ENCODE measurements at places on chromosomes 16 and 17.

- DNase-seq, result no peak
Observed at GRCh38 chr17:53253956-53254597, 568.6 kb upstream of the KIF2B start.

- DNase-seq, result no peak
Observed at GRCh38 chr16:968620-969019, 2.2 kb downstream of the LMF1 start.

DNA sequence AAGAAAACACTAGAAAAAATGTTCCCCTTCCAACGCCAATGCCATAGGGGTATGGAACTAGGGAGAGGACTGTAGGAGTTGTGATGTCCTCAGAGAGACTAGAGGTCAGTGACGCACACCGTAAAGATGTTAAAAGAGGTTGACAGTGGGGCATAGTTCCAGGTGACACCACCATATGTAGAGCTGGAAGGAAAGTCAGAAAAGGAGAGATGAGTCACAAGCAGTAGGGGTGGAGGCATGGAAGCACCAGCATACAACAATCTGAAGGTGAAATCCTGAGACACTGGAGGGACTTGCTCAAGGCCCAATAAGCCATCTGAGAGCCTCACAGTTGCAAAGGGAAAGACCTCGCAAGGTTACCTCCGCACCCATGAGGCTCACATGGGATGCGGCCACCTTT lies 76.0 kb downstream of the ZNF18 start:
- no peak for DNase-seq

- DNase-seq, result no peak
Observed at GRCh38 chr17:6660805-6661463, 9.4 kb downstream of the C17orf100 start.

DNA sequence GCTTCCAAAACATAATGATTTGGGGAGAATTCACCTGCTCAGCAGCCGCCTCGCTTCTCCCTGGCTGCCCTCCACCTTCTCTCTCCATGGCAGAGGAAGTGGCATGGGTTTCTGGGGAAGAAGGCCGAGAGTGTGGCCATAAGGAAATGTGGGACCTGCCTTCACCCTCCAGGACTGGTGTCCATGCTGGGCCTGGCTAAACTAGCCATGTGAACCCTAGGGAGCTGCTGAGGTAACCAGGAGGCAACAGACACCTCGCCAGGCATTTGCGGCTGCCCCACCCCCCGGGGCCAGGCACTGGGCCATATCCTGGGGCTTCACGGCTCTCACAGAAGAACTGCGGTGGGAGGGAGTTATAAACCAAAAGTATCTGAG lies 9.9 kb upstream of the CMTM4 start:
- no peak for DNase-seq

DNA sequence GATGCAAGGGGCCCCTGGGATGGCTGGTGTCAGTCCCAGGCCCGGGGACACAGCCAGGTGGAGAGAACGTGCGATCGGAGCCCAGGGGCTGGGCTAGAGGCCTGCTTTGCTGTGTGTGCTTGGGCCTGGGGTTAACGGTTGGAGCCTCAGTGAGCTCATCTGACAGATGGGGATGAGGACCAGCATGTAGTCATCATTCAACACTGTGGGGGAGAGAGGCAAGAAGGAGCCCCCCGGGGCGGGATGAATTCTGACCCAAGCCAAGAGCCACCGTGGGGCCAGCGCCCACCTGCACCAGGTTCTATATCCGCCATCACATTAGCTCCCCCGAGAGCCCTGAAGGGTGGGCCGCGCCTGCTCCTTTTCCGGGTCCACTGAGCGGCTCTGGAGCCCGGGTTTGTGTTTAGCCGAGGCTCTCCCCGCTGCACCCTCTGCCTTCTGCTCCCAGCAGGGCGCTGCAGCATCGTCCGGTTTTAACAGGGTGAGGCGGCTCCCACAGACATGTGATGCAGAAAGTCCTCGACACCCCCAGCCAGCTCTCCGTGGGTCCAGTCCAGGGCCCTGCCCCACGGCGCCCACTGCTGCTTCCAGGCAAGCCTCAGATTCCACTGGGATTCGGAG lies 365.7 kb downstream of the SEC14L1 start:
- no peak for DNase-seq

DNA sequence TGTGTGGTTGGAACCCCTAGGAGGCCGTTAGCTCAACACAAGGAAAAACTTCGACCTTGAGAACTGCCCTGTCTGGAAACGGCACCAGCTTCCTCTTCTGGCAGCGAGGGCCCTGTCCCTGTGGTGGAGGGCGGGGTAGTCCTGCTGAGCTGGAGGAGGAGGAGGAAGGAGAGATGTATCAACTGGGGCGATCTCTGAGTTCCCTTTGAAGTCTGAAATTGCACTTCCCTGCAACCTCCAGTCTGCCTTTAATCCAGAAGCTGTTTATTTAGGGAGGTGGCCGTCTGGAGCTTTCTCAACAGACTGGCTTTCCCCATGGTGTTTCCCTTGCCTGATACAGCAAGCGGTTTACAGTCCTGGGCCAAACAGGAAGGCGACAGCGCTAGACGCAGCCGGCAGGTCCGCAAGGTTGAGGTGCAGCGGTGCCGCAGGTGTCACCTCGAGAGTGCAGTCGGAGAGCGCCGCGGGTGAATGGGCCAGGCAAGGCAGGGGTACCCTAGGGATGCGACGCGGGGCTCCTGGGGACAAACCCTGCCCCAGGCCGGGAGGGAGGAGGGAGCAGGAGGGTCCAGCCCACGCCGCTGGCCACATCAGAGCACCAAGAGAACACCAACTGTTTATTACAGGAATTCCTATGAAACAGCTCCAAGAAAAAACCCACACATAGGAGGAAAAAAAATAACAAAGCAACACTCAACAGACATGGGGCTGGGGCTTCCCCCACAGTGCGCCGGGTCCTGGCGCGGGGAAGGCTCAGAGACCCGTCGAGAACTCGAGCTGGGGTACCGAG lies 11.4 kb upstream of the MRPS23 start:
- peak; percentile 36 for DNase-seq

DNA sequence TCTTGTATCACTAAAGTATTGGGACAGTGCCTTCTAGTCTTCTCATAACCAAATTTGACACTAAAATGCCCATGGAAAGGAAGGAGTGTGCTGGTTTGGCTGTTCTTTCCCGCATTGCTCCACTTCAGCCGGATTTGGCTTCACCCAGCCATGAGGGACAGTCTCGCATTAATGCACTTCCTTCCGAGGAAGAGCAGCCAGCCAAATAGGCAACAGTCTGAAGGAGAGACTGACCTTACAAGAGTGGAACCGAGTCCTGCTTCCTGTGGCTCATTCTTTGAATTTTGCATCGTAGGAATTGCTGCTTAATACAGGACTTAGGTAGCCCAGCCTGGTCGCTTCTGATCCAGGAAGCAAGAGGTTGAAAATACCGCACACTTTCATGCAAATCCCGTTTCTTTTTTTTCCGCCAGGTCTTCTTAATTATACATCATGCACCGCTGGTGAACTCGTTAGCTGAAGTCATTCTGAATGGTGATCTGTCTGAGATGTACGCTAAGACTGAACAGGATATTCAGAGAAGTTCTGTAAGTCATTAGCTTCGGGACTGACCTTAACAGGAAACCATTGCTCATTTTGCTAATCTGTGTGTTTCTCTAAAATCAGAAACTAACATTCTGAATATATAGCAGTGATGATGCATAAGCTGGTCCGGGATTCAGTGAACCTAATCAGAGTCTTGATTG lies 38.2 kb downstream of the CLEC16A start:
- DNase-seq, result no peak
